PC-9 (cell line): ENCODE measurements at places on chromosomes 2 and 18.

- DNase-seq: no peak
Measured at GRCh38 chr2:232787806-232788205, 11.4 kb upstream of the KCNJ13 start.

- DNase-seq: no peak
Measured at GRCh38 chr2:174744111-174744510, 20.2 kb downstream of the CHRNA1 start.

DNA sequence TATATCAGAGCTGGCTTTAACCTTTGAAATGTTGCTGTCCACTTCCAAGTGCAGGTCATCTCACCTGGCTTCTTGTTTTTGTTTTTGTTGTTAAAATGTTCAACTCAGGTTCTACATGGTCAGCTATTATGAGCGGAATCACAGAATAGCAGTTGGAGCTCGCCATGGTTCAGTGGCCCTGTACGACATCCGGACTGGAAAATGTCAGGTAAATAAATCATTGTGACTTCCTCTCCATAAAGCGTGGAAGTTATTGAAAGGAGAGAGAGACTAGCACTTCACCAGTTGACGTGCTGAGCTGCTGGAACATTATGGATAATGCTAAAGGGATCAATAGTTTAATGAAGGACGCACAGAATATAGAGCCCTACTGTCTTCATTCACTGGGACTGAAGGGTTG is 184.6 kb upstream of the BOD1L2 start:
- DNase-seq: no peak

GRCh38 chr2:47429795-47430194 is 26.8 kb downstream of the MSH2 start:
- no peak for DNase-seq

- peak; percentile 34 for DNase-seq
Measured at GRCh38 chr2:29293830-29294438, 178.7 kb downstream of the CLIP4 start.

DNA sequence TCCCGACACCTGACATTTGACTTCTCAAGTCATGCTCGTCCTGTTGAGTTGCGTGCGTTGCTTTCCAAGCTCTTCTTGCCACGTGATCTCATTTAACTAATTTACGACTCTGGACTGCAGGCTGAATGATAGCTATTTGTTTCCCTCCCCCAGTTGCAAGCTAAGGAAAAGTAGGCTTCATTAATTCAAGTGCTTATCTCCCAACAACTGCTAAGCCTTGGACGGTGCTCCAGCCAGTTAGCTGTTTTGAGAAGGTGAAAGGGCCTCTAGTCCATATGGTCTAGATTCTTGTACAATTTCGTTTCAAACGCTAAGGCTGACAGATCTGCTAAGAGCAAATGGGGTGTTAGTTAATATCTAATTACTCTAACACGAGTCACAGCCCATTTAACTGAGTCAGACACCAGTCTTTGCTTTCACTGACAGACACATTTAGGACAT is 21.1 kb downstream of the GPR45 start:
- no peak for DNase-seq

- no peak for DNase-seq
Measured at GRCh38 chr2:119289093-119289492, 65.5 kb downstream of the STEAP3 start.

DNA sequence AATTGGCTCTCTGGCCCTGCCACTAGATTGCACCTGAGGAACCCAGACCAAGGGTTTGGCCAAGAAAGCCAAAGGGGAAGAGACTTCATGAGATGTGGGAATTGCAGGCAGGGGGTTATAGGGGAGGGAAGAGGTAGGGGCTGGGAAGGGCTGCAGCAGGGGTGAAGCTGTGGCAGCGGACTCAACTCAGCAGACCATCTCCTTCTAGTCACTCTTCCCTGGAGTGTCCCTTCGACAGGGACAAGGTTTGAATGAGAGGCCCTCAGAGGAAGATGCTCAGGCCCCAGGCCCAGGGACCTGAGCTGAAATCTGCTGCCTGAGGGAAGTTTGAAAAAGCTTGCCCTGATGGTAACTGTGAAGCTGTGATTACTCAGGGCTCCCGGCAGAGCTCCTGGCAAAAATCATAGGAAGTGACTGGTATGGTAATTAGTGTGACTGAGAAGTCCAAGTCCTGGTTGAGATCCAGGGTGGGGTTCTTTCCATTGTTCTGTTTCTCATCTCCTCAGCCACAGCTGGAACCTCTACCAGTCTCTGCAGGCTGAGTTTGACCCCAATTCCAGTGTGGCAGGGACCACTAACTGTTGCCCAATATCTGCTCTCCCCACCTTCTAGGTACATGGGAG is 300.9 kb downstream of the CYP26B1 start:
- peak; percentile 16 for DNase-seq

DNA sequence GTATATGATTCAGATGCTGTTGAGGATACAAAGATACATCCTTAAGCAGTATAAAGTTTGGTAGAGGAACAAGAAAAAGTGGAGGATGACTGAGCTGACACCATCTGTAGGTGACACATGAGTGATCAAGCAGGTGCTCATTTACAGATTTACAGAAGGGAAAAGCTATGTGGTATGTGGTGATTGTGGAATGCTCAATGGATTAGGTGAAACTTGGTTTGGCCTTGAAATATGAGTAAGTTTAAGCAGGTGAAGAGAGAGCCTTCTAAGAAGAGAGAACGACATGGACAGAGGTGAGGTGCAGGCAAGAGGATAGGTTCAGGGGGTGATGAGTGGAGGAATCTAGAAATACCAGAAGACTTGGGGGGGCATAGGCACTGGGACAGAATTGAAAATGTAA is 5.9 kb downstream of the ASXL3 start:
- DNase-seq: no peak

DNA sequence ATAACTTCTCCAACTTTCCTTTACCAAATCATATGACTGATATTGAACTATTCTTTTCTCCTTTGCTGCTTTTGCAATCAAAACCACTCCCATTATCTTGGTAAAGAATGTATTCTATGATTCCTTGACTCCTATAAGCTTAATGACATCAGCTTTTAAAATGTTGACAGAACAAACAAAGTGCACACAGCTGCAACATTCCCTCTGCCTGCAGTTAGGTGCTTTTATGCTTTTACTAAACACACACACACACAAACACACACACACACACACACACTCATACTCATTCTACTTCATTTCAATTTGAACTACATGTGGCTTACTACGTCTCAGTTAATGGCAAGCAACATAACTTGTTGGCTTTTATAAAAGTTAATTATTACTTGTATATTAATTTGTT is 946.6 kb downstream of the DPP10 start:
- no peak for DNase-seq

- DNase-seq: no peak
Measured at GRCh38 chr2:69791045-69791444, 38.4 kb upstream of the GMCL1 start.

GRCh38 chr18:25192065-25192464 is 159.9 kb downstream of the ZNF521 start:
- DNase-seq: no peak
